ENCODE measurements at places on chromosomes 6 and 20. TPM values are rescaled to one million over a fixed set of nuclear protein-coding genes. Genes with fewer than 3 reads are reported as not detected.

The LY6G6D gene
- not detected for total RNA-seq

The RNF217 gene
- total RNA-seq, result 0.80 TPM

The TREML2 gene
- total RNA-seq, result 26.8 TPM

The CCM2L gene
- not detected for total RNA-seq

The DLL1 gene
- 0.50 TPM for total RNA-seq

The PRRT1 gene
- total RNA-seq, result not detected

The ZNF165 gene
- 0.43 TPM for total RNA-seq

The DEFB132 gene
- total RNA-seq, result not detected

The DSP gene
- total RNA-seq, result 0.02 TPM

The FAM209B gene
- 1.5 TPM for total RNA-seq

The TM9SF4 gene
- 37.4 TPM for total RNA-seq

The SAMD3 gene
- total RNA-seq, result 72.3 TPM

The BPI gene
- not detected for total RNA-seq

The CAGE1 gene
- not detected for total RNA-seq

The NRSN1 gene
- total RNA-seq, result not detected

The MAN1A1 gene
- total RNA-seq, result 24.2 TPM

The TNF gene
- total RNA-seq, result 45.8 TPM

The PTCHD4 gene
- not detected for total RNA-seq

The MCHR2 gene
- not detected for total RNA-seq
